Dermis microvascular lymphatic vessel endothelial cell (primary cell): ENCODE measurements at places on chromosomes 1 and 21. TPM values are rescaled to one million over a fixed set of nuclear protein-coding genes. Genes with fewer than 3 reads are reported as not detected.

Gene KLHL20
- 27.7 and 34.5 TPM in 2 replicates for total RNA-seq

Gene MXRA8
- 0.25 TPM in 1 of 2 replicates, not detected in the other for total RNA-seq

Gene PDPN
- total RNA-seq = 70.3 and 118 TPM in 2 replicates

DNA sequence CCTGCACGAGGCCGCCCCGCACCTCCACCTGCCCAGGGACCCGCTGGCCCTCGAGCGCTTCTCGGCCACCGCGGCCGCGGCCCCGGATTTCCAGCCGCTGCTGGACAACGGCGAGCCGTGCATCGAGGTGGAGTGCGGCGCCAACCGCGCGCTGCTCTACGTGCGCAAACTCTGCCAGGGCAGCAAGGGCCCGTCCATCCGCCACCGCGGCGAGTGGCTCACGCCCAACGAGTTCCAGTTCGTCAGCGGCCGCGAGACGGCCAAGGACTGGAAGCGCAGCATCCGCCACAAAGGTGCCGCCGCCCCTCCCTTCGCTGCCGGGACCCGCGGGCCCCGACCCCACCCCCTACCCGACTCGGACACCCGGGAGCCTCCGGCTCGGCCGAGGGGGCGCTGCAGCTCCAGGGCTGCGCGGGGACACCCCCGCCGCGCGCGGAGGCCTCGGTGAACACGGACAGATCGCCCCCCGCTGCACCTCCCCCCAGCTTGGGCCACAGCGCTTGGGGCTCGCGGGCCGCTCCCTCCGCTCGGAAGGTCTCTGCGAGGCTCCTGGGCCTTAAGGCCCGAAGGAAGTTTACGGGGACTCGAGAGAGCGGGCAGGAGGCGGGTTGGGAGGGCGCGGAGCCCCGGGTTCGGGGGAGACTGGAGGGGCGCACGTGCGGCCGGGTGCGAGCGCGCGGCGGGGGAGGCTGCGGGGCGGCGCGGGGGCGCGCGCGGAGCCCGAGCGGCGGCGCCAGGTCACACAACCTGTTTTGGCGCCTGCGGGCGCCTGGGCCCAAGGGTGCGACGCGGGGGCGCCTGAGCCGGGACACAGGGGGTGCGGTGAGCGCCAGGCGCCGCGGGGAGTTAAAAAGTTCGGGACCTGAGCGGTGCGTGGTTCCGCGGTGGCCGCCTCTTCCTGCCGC is 1.2 kb downstream of the SAMD11 start:
- peak; percentile 39 for DNase-seq

DNA sequence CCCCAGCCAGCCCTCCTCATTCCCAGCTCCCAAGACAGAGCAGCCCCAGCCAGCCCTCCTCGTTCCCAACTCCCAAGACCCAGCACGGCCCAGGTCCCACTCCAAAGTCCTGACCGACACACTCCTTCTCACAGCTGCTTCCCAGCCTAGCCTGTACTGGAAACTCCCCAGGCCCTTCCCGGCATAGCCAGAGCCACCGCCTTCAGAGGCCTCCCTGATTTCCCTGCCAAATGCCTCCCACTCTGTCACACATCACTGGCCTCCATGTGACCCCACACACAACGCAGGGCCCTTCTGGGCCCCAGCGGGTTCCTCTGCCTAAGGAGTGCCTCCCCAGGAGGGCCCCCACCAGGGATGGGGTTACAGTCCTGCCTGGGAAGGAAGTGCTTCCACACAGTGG is 2.8 kb downstream of the UBE2J2 start:
- no peak for DNase-seq

DNA sequence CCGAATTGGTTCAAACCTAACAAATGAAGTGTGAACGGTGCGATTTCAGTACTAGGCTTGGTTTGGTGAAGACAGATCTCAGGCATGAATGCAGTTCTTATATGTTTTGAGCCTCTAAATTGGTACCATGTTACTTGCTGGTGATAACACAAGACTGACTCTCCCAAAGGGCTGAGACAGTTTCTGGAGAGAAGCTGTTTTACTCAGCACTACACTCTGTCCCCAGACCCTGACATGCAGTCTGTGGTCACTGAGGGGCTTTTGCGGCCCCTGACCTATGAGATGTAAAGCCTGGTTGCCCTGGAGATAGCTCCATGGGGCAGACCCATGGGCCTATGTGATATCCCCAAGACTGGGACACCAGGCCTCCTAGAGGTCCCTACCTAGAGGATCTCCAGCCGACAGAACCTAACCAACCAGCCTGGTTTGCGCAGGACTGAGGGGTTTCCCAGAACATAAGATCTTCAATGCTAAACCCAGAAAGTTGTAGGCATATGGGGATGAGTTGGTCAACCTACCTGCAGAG is 19.4 kb upstream of the FOXE3 start:
- no peak for DNase-seq

DNA sequence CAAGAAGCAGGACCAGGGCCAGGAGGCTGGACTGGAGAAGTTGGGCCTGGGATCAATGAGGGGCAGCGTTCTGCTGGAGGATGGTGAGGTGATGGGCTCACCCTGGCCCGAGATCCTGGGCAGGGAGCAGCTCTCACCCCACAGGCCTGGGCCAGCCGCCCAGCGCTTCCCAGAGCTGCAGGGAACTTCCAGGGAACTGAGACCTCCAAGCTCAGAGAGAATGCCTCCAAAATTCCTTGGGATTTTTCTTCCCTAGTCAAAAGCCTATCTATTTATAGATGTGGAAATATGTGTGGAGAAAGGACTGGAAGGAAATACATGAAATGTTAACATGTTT is 121.2 kb downstream of the SPSB1 start:
- DNase-seq = peak; percentile 33

GRCh38 chr1:186518822-186519381 is 58.0 kb upstream of the PDC start:
- no peak for DNase-seq

DNA sequence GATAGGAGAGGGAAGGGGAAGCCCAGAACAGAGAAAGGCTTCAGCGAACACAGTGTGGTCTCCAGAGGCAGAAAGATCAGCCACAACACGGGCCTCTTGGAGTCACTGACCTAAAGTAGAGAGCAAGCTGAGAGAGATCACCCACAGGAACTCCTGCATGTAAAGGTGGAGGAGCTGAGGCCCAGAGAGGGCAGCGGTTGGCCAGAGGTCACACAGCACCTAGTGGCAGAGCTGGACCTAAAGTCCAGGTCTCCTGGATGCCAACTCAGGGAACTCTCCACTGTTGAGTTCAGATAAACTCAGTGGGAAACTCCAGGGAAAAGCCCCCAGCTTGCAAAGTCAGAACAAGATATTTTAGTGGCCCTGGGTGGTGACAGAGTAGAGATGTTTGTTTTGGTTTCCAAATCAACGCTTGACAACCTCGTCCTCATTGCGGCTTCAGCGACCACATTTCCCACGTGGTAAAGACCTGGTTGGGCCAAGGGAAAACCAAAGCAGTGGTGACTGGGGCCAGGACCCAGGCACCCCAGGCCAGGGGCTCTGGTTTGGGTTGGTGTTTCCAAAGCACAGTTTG is 4.6 kb downstream of the IFFO2 start:
- no peak for DNase-seq
